Amniotic epithelial cell (primary cell): ENCODE measurements at places on chromosomes 3 and 15.

DNA sequence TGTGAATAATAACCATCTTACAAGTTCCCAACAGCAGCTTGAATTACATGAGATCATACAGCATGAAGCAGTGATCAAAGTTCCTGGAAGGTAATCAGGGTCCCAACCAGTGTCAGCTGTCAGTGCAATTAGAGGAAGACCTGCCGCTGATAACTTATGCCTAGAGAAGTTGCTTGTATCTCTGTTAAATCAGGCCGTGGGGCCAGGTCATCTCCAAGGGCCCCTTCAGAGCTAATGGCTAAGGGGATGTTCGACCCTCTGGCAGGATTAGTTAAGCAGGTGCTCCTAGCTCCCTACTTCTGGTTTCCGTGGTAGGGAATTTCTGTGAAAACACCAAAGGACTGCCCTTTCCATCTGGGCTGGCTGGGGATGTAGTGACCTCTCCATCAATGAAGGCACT is 251.0 kb downstream of the FAM43A start:
- no peak for DNase-seq

GRCh38 chr3:42960282-42960681 is 18.8 kb upstream of the GASK1A start:
- peak; percentile 10 for DNase-seq

- no peak for DNase-seq
Measured at GRCh38 chr15:47959617-47960413, 161.0 kb upstream of the SLC24A5 start.

DNA sequence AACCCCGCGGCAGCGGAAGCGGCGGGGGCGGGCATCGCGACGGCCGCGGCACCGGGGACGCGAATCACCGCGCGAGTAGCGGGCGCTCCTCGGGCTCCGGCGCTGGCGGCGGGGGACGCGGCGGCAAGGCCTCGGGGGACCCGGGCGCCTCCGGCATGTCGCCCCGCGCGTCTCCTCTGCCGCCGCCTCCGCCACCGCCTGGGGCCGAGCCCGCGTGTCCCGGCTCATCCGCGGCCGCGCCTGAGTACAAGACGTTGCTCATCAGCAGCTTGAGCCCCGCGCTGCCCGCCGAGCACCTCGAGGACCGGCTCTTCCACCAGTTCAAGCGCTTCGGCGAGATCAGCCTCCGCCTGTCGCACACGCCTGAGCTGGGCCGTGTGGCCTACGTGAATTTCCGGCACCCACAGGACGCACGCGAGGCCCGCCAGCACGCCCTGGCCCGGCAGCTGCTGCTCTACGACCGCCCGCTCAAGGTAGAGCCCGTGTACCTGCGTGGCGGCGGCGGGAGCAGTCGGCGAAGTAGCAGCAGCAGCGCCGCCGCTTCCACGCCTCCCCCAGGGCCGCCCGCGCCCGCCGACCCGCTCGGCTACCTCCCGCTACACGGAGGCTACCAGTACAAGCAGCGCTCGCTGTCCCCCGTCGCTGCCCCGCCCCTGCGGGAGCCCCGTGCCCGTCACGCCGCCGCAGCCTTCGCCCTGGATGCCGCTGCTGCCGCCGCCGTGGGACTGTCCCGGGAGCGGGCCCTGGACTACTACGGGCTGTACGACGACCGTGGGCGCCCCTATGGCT is 675 bp downstream of the RBM15B start:
- DNase-seq = peak; percentile 35

DNA sequence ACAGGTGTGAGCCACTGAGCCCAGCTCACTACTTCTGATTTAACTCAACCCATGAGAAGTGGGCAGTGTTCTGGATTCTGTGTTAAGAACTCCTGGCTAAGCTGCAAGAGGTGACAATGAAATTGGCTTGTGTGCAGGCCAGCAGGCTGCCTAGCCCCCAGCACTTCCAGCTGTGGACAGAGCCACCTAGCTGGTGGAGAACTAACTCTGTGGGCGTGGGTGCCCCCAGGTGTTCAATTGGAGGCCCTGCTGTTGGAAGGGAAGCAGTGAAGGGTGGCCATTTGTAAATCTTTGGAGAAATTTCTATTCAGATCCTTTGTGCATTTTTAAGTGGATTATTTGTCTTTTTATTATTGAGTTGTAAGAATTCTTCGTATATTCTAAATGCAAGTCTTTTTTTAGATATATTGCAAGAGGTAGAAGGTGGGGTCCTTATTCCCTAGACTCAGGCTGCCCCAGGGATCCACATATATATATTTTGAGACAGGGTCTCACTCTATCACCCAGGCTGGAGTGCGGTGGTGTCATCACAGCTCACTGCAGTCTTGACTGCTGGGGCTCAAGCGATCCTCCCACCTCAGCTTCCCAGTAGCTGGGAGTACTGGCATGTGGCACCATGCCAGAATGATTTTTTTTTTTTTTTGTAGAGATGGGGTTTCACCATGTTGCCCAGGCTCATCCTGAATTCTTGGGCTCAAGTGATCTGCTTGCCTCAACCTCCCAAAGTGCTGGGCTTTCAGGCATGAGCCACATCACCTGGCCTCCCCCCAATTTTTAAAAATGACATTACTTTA is 7.2 kb upstream of the SCAMP5 start:
- DNase-seq = peak; percentile 60

DNA sequence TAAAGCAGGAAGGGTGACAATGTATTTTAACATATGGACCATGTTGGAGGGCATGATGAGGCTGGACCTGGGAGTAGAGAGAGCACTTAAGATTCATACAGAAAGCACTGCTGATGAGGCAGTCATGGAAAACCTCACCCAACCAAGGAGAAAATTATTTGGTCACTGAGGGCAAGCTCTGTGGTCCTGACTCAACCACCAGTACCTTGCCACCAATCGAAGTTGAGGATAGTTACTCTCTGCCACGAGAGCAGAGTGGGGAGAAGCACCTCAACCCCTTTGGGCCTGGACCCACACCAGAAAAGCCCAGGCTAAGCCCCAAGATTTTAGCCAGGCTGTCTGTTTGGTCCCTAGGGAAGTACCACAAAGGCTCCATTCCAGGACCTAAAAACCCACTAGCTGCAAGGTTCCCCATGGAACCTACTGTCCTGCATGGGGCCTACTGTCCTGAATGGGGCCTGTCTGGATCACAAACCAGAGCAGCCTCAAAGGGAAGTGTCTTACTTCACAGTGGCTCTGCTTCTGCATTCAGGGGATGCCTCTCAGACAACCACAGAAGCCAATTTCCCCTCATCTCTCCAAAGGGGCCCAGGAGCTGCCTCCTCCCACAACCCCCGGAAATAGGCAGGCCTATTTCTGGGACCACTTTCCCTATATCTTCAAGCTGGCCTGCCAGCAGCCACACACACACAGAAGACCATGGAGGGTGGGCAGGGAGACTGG is 4.2 kb downstream of the CCDC71 start:
- no peak for DNase-seq

GRCh38 chr3:69008980-69009379 is 4.5 kb downstream of the EOGT start:
- no peak for DNase-seq

- peak; percentile 65 for DNase-seq
Measured at GRCh38 chr3:184543843-184544512, 17.6 kb upstream of the EPHB3 start.

GRCh38 chr15:63491116-63491827 is 13.1 kb upstream of the USP3 start:
- DNase-seq = no peak

DNA sequence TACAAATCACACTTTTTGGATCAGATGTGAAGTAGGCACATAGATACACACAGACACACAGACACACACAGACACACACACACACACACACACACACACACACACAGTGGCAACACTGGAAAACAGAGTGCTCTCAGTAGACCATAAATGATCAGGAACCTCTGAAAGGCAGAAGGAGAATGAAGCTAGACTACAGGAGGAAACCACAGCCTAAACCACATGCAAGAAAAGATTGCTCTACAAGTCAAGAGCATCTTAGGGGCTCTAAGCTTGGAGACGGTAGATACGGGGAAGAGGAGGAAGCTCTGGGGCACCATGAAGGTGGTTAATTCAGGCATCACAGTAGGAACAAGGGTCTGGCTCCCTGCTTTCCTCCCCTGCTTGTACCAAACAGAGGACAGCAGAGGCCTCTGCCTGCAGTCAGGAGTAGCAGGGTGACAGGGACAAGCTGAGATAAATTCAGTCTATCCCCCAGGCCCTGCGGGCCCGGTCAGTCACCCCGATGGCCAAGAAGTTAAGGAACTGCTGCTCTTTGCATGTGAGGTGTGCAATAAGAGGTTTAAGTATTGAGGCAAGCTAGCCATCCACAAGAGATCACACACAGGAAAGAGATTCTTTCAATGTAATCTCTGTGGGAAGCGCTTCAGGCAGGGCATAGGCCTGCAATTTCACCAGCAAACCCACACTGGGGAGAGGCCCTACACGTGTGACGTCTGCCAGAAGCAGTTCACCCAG is 23.5 kb upstream of the ARPIN start:
- no peak for DNase-seq

- DNase-seq = no peak
Measured at GRCh38 chr15:71301958-71302621, 186.8 kb downstream of the THSD4 start.

DNA sequence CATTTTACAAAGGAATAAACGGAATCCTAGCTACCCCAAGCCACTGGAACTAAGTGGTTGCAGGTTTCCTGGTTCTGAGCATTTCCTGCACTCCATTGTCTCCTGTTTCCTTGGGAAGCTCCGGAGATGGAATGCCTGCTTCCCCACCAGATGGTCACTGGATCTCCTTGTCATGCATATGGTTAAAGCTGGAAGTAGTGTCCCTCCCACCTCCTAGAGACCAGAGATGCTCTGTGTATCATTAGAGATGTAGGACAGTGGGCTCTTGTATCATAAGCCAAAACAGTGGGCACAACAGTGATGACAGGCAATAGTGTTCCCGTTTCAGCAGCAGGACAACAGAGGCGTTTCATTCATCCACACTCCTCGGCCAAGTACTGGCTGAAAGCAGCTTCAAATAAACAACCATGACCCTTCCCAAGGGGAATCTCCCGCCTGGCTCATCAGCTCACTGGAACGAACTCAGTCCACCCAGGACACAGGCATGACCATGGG is 136.2 kb upstream of the EIF1B start:
- DNase-seq = no peak

DNA sequence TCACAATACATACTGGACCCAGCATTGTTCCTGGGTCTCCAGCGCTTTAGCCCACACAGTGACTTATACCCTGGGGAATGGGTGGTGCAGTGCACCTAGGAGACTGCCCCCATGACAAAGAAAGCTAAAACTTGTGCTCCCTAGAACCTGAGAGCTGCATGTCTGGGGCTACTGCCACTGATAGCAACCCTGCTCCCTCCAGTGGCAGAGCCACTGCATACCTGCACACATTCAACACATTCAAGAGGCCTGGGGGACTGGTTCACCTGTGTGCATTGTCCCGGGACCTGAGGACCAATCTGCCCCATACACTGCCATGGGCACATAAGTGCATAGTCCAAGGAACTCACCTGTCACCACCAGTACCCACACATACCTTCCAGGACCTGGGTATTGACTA is 302.7 kb upstream of the MANF start:
- no peak for DNase-seq

DNA sequence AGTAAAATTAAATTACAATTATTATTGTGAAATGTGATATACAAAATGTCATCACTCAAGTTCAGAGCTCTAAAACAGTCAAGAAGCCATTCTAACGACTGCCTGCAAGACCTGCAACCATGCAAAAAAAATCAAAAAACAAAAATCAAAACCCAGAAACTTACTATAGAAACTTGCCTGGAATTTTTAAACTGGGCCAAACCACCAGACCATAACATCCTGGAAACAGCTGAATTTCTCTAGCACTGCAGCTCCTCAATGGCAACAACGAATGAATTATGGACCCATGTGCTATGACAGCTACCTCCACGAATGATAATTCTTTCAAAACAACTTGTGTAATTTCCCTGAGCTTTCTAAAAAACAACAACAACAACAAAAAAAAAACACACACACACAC is 130.0 kb upstream of the KCNMB2 start:
- peak; percentile 76 for DNase-seq

- no peak for DNase-seq
Measured at GRCh38 chr15:69871511-69872134, 226.1 kb downstream of the TLE3 start.

GRCh38 chr3:56980243-56980642 is 80.2 kb upstream of the SPATA12 start:
- no peak for DNase-seq

DNA sequence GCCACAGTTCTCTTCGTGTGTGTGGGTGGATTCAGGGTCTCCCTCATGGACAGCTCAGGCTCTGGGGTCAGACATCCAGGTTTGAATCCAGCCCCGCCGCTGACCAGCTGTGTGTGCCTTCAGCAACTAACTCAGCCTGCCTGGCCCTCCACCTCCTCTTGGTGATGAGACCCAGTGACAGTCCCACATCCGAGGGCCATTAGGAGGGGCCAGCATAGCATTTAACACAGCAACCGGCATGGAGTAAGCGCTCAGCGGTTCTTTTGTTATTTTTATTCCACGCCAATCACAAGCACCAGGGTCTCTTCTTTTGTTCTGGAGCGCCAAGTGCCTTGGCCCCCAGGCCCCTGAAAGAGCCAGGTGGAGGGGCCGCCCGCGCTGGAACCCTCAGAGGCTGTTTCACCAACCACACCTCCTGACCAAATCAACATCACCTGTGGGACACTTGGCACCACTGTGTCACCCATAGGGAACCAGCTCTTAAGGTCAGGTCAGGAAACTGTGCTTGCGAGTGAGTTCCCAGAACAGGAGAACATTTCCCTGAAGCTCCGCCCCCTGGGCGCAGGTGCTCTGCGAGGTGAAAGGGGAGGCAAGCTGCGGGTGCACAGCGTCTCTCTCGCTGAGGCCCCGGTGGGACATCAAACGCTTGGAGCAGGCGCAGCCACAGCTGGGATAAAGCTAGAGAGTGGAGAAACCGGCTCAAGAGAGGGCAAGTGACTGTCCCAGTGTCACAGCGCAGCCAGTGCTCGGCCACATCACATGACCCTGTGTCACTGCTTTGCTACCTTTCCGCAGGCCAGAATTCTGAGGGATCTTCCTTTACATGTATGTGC is 311.3 kb downstream of the UACA start:
- no peak for DNase-seq

GRCh38 chr3:81872566-81872965 is 111.1 kb upstream of the GBE1 start:
- DNase-seq = no peak

DNA sequence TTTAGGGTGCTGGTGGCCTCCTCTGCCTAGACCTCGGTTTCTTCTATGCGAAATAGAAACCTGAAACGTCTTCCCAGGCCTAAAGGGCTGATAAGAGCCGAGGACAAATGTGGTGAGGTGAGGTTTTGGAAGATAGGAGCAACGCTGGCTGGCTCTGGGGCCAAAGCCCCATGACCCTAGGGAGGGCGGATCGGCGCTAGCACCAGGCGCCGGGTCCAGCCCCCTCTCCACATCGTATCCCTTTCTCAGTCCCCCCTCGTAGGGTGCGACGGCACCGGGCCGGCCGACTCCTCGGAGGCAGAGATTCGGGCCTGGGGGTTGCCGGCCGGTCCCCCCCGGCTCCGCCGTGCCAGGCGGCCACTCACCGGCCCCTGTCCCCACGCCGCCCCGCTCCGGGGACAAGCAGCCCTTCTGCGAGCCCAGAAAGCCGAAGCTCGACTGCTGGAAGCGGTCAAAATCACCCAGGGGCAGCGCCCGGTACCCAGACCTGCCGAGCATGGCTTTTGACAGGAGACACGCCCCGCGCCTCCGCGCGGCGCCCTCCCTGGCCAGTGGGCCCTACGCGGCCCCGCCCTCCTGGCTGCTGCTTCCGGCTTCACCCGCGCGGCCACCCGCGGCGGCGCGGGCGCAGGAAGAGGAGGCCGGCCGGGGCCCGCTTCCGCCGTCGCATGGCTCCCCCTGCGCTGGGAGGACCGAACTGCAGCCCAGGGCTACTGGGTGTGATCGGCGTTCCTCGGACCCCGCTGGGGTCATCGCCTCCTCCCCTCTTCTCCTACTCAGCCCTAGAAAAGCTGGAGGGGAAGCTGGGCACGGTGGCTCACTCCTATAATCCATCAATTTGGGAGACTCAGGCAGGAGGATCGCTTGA is at the start of gene STOML1:
TSS of gene STOML1 (minus strand) at position 570 of the 868 bp plus-strand sequence. CDS start at position 498, 72 bp downstream.
- peak; percentile 91 for DNase-seq
